ENCODE measurements at places on chromosomes 7 and 10.
A peak's percentile ranks its signal among the peaks of the same experiment; 100 is the strongest.

GRCh38 chr7:44324204-44324480 is 1.3 kb downstream of the CAMK2B start:
- DNase-seq, result no peak

GRCh38 chr7:102326157-102326889 is 29.9 kb downstream of the SPDYE6 start:
- DNase-seq, result no peak

- no peak for DNase-seq
Observed at GRCh38 chr7:155590215-155591018, 44.1 kb upstream of the CNPY1 start.

- DNase-seq, result no peak
Observed at GRCh38 chr7:26055241-26055640, 96.8 kb upstream of the NFE2L3 start.

DNA sequence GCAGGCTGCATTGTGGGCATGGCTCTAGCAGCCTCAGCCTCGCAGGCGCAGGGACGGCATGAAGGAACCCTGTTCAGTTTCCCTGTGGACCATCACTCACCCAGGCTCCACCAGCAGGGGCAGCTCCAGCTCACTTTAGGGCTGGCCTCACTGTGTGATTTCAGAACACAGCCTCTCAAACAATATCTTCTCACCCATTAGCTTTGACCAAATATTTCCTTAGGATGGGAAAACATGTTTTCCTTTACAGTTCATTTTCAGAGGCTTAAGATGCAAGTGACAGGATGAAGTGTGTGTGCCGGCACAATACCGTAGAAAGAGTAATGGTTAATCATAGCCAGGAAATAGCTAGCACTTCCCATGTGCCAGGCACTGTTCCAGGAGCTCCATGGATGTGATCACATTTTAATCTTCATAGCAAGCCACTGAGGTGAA is 58.2 kb downstream of the LANCL2 start:
- no peak for DNase-seq

DNA sequence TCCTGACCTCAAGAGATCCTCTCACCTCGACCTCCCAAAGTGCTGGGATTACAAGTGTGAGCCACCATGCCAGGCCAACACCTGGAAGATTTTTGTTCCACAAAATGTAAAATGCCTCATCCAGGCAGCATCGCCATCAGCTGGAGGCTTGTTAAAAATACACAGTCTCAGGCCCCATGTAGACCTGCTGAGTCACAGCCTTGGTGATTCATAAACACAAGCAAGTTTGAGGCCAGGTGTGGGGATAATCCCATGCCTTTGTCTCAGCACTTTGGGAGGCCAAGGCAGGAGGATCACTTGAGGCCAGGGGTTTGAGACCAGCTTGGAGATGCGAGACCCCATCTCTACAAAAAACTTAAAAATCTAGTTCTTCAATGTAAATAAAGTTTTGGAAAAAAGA is 49.1 kb upstream of the FOXK1 start:
- peak; percentile 4 for DNase-seq

GRCh38 chr10:6470894-6471618 is 109.0 kb downstream of the PRKCQ start:
- DNase-seq, result no peak

- DNase-seq, result no peak
Observed at GRCh38 chr7:140592964-140593671, 47.5 kb downstream of the DENND2A start.

- DNase-seq, result no peak
Observed at GRCh38 chr7:103932389-103932788, 57.1 kb downstream of the RELN start.

Measured in stimulated activated CD4-positive, alpha-beta T cell treated with anti-CD3 and anti-CD28 coated beads, Interleukin-4, amount 100 ng/mL, for 1 hour (primary cell).